Right kidney (tissue), 9 donors: ENCODE measurements at places on chromosomes 6 and 20.

GRCh38 chr20:62377615-62378178 is 9.2 kb upstream of the RPS21 start:
- DNase-seq = peak; percentile 25

- no peak for DNase-seq
These were observed 43.7 kb downstream of the CDC5L start for GRCh38 chr6:44431118-44431725.

DNA sequence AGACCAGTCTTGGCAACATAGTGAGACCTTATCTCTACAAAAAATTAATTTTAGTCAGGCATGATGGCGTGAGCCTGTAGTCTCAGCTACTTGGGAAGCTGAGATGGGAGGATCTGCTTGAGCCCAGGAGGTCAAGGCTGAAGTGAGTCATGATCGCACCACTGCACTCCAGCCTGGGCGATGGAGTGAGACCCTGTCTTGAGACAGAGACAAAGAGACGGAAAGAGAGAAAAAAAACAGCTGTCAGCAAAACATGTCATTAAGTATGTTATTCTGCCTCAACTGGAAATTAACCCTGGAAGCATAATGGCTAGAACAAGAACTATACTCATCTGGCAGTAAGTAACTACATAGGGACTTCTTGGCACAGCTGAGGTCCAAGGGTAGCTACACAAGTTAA is 7.2 kb downstream of the MMS22L start:
- no peak for DNase-seq

GRCh38 chr6:131876545-131876944 is 68.7 kb downstream of the ENPP1 start:
- no peak for DNase-seq

GRCh38 chr6:30171677-30172471 is 8.5 kb downstream of the TRIM15 start:
- DNase-seq = peak; percentile 32

DNA sequence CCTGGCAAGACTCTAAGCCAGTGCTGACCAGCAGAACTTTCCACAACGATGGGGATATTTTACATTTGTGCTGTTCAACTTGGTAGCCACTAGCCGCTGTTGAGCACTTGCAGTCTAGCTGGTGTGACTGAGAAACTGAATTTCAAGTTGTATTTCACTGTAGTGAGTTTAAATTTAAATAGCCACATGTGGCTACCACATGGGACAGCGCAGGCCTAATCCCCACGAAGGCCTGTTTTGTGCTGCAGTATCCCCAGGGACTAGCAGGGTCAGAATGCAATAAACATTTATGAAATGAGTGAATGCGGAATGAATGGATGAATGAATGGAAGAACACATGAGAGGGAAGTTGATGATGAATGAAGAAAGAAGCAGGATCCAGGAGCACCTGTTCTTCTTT is 115.8 kb downstream of the TRERF1 start:
- DNase-seq = no peak

DNA sequence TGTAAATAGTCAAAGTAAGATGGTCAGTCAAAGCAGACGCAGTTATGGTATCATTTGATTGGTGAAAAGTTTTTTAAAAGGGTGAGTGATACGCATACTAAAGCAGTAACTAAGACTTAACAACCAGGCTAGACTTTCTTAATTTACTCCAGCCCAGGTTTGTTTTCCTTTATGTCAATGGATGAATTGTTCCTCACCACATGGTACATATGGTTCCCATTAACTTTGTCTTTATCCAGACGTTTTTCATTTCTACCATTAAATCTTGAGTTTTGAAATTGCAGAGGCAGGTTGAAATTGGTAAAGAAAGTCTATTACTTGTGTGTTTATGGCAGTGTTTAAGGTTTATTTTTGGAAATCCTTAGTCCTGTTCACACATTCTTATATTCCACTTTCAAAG is 98.5 kb upstream of the SCGN start:
- DNase-seq = no peak

GRCh38 chr6:46967826-46968349 is 46.1 kb upstream of the ADGRF5 start:
- DNase-seq = no peak

GRCh38 chr6:75347898-75348610 is 63.5 kb upstream of the TMEM30A start:
- no peak for DNase-seq

- DNase-seq = no peak
These were observed 103.9 kb upstream of the MAP7 start for GRCh38 chr6:136654086-136654485.

DNA sequence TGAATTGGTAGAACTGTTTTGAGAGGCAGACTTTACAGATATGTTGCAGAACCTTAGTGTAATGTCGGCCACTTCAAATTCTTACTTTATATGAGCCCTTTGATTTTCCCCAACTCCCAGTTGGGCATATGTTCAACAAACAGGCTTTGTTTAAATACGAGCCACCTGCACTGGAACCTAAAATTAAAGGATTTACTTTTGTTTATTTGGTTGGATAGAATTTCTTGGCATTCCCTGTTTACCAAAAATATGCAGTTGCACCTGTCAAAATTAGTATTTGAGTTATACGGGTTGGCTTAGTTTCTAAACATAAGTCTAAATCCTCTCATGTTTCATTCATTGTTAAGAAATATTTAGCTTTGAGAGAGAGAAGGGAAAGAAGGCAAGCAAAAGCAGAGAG is 2.4 kb upstream of the GLYATL3 start:
- no peak for DNase-seq

DNA sequence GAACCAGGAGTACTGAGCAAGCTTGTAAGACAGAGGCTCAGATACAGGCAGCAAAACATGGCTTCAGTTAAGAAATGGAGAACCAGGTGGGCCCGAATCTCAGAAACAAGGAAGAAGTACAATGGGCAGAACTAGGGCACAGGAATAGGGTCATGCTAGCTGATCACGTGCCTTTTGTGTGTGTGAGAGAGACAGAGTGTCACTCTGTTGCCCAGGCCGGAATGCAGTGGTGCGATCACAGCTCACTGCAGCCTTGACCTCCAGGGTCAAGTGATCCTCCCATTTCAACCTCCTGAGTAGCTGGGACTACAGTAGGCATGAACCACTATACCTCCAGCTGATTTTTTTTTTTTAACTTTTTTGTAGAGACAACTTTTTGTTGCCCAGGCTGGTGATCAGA is 257.8 kb downstream of the UST start:
- DNase-seq = no peak

DNA sequence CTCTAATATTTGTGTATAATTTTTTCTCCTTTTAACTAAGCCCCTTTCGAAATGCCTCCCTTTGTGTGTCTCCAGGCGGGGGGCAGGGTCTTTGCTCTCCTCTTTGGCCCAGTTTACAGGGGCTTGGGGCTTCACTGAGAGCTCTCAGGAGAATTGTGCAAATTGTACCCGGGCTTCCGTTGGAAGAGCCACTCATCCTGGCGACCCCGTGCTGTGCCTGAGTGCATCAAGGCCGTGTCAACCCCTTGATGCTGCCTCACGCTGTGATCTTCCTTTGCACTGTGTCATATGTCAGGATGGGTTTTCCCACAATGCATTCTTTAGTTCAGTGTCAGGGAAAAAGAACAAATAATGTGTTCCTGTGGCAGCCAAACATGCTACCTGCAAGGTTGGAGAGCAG is 118.0 kb upstream of the POU3F2 start:
- no peak for DNase-seq

DNA sequence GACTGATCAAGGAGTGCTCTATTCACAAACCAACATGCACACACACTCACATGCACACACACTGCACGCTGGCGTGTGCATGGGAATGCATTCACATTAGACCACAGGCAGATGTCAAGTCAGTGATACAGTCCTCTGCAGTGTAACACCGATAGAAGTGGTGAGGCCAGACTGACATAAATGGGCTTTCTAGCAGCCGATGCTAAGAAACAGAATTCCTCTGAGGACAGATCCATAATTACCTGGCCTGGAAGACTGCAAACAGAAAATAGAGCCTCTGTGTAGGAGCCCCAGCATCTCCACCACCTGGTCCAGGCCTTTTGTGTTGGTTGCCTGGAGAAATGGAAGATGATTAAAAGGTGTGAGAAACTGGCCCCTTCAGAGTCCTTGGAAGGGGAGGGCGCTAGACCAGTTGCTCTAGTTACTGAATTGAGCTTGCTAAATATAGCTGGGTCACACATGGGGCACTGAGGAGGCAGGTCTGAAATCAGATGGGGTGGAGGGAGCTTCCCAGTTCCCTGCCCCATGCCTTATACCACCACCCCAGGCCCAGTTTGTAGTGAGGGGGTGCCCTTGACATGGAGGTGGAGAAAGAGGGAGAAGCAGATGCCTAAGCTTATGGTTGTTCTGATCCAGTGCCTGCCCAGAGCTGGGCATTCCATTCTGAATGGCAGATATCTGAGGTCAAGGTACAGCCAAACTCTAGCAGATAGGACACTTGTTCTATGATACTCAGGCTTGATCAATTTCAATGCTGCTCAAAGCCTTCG is 233.8 kb downstream of the LRFN2 start:
- DNase-seq = no peak

DNA sequence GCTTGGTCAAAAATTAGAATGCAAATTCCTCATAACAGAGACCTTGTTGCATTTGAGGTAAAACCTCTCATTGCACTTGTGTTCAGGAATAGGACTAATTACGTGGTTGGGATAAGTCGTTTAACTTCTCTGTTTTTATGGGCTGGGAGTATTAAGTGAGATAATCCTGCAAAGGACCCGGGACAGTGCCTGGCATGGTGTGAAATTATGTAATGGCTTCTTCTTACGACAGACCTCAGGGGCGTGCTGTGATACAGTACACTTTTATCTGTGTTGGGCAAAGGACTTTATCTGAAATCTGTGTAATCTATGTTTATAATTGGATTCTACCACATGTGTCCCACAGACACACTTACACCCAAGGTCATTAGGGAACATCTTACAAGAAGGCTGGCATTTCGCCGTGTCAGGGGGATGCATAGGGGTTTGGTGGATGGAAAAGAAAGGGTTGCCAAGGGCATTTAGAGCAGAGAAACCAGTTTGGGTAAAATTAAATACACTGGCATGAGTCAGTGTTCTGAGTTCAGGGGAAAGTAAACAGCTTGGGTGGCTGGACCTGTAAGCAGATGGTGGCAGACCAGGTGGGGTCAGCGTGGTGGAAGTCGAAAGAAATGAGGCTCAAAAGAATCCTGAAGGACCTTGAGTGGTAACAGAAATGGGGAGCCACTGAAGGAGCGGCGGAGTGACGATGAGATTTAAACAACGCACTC is 17.2 kb upstream of the RTF2 start:
- no peak for DNase-seq

DNA sequence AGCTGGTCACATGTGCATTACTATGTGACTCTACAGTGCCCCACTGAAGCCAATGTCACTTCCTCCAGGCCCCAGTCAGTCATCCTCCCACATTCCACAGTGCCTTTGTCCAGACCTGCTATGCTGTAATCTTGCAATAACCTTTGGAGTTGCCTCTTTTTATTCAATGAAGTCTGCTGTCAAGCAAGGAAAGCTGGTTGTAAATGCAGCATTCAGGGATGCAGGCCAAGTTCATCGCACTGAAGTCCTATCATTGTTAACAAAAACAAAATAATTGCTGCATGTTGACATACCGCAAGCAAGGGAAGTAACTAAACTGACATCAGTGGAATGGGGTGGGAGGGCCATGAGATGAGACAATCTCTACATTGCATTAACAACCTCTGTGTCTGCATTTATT is 131.2 kb upstream of the CDYL start:
- no peak for DNase-seq
